ENCODE measurements at places on chromosomes 7 and 10.
A peak's percentile ranks its signal among the peaks of the same experiment; 100 is the strongest.

GRCh38 chr7:129146237-129146979 is 1.9 kb downstream of the TSPAN33 start:
- DNase-seq, result no peak

- no peak for DNase-seq
These were observed 84.4 kb upstream of the PAX2 start for GRCh38 chr10:100660945-100661344.

DNA sequence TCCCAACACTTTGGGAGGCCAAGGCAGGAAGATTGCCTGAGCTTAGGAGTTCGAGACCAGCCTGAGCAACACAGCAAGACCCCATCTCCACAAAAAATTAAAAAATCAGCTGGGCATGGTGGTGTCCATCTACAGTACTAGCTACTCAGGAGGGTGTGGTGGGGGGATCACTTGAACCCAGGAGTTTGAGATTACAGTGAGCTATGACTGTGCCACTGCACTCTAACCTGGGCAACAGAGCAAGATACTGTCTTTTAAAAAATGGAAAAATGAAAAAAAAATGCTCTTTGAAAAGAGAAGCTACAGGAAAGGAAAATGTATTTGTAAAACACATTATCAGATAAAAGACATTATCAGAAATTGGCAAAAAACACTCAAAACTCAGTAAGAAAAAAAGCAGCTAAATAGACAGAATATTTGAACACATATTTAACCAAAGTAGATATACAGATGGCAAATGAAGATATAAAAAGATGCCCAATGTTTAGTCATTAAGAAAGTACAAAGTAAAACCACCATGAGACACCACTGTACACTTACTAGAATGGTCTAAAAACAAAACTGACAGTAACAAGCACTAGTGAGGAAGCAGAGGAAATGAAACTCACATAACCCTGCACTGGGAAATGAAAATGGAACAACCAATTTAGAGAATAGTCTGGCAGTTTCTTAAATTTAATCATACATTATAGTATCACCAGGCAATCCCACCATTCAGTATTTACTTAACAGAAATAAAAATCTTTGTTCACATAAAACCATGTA is 40.5 kb downstream of the NRBF2 start:
- DNase-seq, result no peak

- DNase-seq, result peak; percentile 49
These were observed 2.0 kb downstream of the CPA2 start for GRCh38 chr7:130268463-130269317.

DNA sequence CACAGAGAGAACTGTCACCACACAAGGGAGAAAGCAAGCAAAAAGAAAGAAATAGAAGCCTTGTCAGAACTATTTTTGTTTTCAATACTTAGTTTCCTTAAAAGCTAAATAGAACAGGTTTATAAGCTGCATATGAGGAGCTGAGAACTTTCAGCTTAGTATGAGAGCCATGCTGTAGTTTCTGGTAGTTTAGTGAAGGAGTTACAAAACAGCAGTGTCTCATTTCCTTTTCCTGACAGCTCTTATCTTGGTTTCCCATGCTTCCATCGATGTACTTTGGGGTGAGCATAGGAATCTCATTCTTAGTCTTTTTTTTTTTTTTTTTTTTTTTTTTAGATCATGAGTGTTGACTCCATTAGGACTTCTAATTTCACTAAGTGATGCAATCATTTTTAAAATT is 8.6 kb upstream of the CHRM2 start:
- no peak for DNase-seq

DNA sequence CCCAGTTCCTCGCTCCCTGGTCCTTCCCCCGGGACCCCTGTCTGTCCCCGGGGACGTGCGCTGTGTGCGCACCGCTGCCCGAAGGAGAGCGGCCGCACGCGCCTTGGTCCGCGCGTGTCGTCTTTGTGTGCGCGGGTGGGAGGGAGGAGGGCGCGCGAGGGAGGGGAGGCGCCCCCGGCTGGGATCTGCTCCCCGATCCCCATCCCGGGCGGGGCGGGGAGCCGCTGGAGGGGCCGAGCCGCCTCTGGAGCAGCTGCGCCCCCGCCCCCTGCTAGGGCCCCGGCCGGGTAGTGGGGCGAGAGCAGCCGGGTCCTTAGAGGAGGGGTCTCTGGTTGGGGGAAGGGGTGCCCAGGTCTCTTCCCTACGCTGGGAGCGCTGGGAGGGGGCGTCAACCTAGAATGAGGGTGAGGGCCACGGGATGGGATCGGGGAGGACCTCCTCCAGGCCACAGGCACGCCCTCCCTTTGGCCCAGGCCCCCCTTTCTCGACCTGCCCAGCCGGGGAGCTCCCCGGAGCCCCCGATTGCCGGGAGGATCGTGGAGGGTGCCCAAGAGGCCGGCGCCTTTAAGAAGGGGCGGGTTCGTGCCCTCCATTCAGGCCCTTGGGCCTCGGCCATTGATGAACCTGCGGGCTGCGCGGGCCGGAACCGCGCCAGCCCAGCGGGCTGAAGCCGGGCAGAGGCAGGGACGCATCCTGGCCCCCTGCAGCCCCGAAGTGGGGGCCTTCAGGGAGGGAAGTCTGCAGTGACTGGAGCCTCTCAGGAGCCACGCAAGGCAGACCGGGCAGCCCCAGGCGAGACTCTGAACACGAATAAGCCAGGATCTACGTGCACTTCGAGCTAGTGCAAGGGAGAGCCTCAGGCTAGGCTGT is 678 bp downstream of the SH2B2 start:
- peak; percentile 73 for DNase-seq

DNA sequence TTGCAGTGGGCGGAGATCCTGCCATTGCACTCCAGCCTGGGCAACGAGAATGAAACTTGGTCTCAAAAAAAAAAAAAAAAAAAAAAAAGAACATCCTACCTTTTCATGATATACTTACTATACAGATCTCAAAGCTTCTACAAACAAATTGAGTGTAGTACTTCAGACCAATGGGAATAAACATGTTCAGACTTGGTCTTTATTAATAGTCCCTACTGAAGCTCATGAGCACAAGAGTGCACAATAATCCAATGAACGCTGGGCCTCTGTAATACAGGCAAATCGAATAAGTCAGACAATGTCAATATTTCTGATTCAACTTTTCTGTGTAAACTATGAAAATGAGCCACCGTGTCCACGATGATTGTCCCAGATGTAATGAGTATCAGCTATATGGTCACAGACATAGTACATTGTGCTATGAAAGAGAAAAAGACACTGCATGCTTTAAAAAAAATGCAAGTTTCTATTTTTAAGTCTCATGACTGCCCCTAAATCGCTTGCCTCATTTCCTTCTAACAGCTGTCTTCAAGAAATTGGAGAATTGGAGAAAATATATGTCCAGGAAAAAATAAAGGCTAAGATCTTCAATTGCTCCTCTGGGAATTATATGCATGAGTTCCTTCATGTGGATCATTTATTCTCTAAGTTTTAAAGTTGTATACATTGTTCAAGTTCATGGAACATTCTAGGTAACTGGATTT is 64.0 kb upstream of the CTTNBP2 start:
- no peak for DNase-seq

Data from RPMI8226 (cell line).